NCI-H1417 (cell line): ENCODE measurements at places on chromosomes 3 and 15.
A peak's percentile ranks its signal among the peaks of the same experiment; 100 is the strongest.

DNA sequence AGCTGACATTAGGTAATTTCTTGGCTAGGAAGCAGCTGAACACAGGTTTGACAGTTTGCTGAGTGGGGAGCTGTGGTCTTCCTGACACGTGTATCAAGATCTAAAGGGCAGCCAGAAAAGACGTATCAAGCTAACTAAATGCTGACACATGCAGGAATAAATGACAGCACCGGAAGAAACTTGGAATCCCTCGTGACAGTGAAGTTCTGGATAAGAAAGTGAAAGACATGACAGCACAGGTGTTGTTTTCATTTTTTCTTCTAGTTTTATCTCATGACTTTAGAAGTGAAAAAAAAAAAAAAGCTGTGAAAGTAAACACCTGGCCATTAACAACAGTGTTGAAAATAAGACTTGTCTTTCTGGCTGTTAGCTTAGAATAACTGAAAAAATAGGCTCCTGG lies 48.7 kb downstream of the FGF7 start:
- no peak for DNase-seq

DNA sequence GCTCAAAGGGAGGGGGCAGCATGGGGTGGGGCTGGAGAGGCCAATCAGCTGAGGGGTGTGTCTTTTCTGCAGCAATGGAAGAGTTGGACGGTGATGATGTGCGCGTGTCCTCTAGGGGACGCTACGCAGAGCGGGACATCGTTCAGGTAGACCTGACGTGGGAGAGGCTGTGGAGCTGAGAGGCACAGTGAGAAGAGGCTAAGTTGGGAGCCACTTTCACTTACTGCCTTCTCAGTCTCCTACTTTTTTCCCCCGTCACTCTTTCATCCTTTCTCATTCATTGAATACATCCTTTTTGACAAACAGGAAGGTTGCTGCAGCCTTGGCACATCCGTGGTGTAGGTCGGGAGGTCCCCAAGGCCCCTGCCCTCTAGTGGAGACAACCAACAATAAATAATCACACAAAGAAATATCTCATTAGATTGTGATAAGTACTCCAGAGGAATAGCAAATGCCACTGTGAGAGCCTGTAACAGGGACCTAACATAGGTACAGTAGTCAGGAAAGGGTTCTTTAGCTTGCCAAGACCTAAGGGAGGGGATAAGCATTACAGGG lies 4.4 kb upstream of the BRPF1 start:
- DNase-seq: peak; percentile 27

- DNase-seq: no peak
Observed at GRCh38 chr15:39784125-39784524, 1.5 kb upstream of the FSIP1 start.

GRCh38 chr3:126836220-126836860 lies 132.3 kb downstream of the CHCHD6 start:
- no peak for DNase-seq

DNA sequence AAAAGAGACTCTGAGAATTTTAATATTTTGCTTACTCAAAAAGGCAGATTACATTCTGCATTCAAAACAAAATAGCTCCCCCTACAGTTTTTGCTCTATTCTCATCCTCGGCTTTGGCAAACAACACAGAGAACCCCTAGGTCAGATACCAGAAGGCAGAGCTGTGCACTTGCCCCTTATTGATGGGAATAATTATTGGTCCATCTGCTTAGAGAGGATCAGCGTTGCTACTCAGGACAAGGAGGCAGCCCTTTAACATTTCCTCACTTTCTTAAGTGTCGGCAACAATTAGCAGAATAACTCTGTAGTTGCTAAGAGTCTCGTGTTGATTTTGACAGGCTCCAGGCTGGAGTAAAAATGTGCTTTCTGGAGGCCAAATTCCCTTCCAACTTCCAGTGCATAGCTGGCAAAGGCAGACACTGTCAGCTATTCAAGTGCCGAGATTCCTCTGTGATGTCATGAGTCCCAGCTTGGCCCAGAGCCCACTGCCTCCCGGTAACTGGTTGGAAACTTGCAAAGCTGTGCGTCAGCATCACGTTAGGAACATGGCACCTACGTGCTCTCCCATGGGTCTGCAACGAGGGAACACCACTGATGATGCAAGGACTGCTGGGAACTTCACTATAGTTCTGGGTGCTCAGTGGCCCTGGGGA lies 482.7 kb upstream of the ADAMTS9 start:
- DNase-seq: peak; percentile 5

DNA sequence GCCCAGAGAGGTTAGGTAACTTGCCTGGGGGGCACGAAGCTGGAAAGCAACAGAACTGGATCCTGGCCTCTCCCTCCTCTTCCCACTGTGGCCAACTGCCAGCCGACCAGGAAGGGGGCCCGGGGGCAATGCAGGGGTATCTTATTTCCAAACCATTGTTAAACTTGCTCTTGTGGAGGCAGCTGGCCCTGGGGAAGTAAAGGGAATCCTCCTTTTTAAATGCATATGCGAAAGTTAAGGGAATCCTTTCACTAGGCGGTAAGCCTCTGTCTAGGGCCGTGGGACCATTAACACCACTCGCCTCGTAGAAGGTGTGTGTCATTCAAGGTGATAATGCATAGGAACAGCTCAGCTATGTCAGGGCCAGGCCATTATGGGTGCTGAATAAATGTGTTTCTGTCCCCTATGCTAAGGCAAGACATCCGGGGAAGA lies 68.6 kb downstream of the ST6GAL1 start:
- no peak for DNase-seq

DNA sequence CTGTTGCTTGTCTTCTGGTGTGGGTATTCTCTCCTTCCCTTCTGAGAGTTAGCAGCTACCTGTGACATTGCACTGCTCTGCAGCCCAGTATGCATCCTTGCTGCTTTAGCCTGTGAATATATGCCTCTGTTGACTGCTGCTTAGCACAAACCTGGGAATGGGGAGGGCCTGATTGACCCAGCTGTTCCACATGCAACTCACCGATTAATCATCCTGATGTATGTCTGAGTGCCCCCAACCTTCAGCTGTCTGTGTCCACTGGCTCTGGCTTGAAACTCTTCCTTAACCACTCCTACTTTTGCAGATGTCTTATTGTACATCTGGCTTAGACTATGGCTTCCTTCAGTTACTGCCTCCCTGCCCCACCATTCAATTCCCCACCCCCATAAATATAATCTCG lies 119.1 kb downstream of the RASA2 start:
- no peak for DNase-seq

DNA sequence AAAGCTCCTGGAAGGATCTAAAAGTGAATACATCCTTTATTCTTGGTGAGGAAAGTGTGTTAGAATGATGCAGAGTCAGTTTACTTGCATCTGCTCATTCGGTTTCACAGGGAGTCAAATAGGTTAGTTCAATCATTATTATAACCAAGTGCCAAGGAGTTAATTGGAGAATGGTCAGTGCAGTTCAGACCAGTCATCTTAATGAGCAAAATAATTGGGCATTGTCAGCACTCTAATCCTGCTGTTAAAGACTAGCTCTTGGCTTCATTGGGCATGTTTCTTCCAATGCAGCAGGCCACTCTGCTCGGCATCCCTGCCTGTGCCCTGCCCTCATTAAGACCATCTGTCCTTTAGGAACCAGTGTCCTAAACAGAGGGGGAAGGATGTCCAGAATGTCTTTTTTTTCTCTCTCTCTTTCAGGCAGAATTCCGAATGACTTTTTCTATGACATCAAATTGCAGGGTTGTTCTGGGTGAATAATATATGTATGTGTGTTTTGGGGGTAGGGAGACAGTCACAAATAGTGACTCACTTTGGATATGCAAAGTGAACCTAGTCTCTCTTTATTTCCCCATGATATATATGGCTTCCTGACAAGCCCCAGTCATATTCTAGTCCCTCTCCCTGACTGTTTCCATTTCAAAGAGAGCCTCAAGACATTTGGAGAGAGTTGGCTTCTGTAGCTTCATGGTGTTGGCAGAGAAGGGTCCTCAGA lies 205.4 kb upstream of the TRIM42 start:
- DNase-seq: no peak

DNA sequence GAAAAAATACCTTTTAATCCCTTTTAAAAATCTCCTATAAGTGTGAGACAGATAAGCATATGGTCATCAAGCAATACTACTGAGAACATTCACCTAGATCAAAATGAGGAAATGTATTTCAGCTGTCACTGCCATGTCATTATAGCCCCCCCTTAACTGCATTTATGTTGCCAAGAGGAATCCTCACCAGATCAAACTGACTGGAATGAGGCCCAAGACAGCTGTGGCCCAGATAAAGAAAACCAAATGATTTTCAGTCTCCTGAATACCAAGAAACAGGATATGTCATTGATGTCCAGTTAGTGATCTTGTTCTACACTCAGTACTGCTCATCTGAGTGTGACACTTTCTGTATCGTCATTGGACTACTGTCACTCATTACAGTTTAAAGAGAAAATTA lies 35.1 kb upstream of the CPB1 start:
- DNase-seq: no peak

GRCh38 chr3:47004369-47005211 lies 25.1 kb downstream of the NBEAL2 start:
- DNase-seq: no peak

- peak; percentile 63 for DNase-seq
Observed at GRCh38 chr3:161274691-161275298, 53.7 kb downstream of the NMD3 start.

- no peak for DNase-seq
Observed at GRCh38 chr3:63689285-63689684, 36.8 kb downstream of the SNTN start.

GRCh38 chr15:41851167-41851523 lies 12.5 kb downstream of the PLA2G4B start:
- DNase-seq: no peak

GRCh38 chr3:9736831-9737230 lies 5.3 kb downstream of the BRPF1 start:
- no peak for DNase-seq

DNA sequence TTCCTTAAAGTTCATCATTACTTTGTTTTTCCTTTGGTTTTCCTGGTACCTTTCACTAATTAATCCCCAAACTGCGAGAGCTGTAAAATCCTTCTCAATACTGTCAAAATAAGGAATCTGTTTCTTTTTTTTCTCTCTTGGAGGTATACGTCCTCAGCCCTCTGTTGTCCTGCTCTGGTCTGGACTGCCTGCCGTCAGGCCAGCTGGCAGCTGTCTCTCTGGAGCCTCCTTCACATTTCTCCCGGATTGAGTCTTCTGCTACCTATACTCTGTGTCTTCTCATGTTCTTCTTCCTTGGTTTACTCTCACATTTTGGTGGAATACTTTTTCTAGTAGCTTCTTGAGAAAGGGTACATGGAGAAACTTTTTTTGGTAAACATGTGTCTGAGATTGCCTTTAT lies 13.8 kb downstream of the TATDN2 start:
- DNase-seq: no peak

- DNase-seq: no peak
Observed at GRCh38 chr3:146052056-146052790, 108.8 kb downstream of the PLOD2 start.

DNA sequence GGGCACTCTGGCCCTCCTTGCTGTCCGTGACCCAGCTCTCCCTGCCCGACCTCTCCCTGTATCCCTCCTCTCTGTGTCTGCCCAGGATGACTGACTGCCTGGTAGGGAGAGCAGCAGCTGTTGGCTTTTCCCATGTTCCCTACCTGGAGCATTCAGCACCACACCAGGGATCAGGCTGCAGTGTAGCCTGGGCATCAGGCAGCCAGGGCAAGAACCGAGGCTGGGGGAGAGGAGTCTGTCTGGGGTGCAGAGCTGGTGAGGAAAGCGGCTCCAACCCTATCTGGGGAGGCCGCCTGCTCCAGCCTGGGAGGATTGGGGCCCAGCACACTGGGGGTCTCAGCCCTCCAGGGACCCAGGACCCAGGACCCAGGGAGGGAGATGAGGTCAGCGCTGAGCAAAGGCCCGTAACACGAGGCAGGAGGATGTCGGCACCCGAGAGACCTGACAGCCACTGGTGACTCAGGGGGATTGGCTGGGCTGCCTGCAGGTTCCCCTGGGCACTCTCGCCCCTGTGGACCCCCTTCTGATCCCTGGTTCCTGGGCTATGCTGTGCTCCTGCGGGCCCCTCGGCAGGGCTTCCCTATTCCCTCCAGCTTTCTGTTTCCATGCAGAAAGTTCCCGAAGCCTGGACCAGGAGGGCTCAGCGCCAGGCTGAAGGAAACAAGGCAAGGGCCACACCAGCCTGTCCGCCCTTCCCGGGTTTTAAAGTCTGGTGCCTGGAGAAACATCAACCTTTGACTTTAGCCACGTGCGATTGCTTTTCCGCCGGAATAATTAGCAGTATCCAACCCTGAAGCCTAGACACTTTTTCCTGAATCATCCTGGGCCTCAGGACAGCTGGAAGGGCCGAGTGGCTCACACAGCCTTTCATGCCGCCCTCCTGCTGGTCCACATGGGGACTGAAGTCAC lies 128.2 kb upstream of the MEF2A start:
- no peak for DNase-seq

- DNase-seq: no peak
Observed at GRCh38 chr3:18010001-18010400, 267.6 kb upstream of the TBC1D5 start.

GRCh38 chr3:127487196-127487595 lies 103.3 kb downstream of the TPRA1 start:
- DNase-seq: no peak

- DNase-seq: no peak
Observed at GRCh38 chr15:81297147-81297572, 26.8 kb downstream of the STARD5 start.

DNA sequence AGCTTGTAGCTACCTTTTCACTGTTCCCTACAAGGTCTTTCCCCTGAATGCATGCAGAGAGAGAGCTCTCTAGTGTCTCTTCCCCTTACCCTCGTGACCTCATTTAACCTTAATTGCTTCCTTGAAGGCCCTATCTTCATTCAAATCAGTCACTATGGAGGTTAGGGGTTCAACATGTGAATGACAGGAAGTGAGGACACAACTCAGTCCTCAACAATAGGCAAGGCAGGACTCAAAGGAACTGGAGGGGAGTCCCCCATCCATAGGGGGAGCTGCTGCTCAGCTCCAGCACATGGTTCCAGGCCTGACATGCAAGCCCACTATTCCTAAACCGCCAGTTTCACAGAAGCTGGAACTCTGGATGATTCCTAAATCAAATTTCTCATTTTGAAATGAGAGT lies 33.8 kb upstream of the GYG1 start:
- peak; percentile 11 for DNase-seq

DNA sequence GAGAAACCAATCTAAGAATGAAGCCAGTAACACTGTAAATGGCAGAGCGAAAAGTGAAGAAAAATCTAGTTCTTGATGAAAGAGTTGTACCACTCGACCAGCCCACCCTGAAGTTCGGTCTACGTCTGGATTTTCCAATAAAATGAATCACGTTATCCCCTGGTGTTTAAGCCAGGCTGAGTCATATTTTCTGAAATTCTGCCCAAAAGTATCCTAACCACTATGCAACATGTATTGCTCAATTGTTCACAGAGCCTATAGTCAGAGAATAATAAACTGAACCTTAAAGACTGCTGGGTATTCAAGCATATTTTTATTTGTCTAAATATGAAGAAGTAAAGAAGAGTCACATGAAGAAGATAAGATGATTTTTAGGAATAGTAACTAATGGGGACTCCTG lies 245.7 kb downstream of the FGF12 start:
- DNase-seq: no peak
